ENCODE measurements at places on chromosomes 2 and 18.

DNA sequence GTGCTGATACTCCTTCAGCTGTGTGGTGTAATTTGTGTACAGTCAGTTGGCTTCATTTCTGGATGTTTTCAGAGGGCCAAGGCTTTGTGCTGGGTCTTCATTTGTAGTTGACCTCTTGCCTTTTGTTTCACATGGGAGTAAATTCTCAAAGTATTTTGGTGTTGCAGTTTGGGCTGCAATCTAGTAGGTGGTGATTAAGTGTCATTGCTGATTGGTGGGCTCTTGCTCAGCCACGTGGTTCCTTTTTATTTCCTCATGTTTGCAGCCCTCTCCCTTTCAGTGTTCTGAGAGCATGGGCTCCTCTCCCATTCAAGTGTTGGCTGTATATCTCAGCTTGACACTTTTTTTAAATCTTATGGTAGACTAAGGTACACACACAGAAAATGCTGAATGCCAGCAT lies 96.8 kb downstream of the SNTG2 start:
- DNase-seq: no peak

- no peak for DNase-seq
Measured at GRCh38 chr2:158138255-158138654, 36.6 kb downstream of the UPP2 start.

DNA sequence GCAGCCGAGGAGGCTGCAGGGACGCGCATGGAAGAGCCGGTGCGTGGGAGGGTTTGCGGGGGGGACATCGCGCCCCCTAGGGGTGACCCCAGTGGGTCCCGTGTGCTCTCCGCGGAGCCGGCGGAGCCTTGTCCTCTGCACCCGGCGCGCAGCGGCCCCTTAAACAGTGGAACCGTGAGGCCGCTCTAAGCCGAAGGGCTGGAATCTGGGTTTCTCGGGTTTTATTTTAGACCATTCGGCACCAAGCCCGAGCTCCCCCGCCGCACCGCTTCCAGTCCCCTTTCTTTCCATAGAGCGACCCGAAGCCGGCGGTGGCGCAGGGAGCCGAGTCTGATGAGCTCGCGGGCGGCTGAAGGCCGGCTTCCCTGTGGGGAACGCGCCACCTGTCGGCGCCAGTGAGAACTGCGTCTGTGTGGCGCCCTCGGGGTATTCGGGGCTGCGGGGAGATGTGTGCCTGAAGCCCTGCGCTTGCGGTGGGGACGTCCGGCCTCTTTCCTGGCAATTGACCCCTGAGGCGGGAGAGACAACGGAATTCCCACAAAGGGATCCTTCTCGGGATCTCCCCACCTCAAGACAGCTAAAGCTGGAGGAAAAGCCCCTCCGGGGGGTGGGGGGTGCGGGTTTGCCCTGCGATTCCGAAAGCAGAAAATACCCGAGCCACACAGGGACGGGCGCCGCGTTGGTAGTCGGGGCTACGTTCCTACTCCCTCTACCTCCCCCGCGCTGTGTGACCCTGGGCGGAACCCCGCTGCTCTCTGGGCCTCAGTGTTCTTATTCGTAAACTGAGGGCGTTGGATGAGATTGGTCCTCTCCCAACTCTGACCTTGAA lies 8.2 kb upstream of the EN1 start:
- peak; percentile 93 for DNase-seq

- peak; percentile 78 for DNase-seq
Measured at GRCh38 chr2:46942143-46942526, 26.5 kb upstream of the MCFD2 start.

GRCh38 chr2:2842466-2842865 lies 511.4 kb upstream of the MYT1L start:
- DNase-seq: peak; percentile 6

- DNase-seq: no peak
Measured at GRCh38 chr18:38933910-38934510, 1368.4 kb upstream of the CELF4 start.

GRCh38 chr2:59851836-59852475 lies 701.5 kb downstream of the BCL11A start:
- DNase-seq: no peak

GRCh38 chr2:7031547-7032245 lies 114.5 kb downstream of the RNF144A start:
- DNase-seq: no peak

DNA sequence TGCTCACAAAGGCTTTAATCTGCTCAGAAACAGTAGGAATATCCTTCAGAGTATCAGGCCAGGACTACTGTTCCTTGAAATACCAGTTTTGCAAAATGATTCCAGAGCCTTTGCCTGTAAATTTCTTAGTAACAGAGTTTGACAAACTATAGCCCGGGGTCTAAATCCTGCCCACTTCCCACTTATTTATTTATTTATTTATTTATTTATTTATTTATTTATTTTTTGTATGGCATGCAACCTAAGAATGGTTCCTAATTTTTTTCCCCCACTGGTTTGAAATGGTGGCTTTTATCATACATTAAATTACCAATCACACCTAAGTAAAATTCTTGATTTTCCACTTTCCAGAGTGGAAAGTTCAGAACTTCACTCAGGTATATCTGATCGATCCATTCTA lies 45.6 kb downstream of the KCNG3 start:
- no peak for DNase-seq

GRCh38 chr2:99469394-99469793 lies 20.4 kb downstream of the REV1 start:
- no peak for DNase-seq

DNA sequence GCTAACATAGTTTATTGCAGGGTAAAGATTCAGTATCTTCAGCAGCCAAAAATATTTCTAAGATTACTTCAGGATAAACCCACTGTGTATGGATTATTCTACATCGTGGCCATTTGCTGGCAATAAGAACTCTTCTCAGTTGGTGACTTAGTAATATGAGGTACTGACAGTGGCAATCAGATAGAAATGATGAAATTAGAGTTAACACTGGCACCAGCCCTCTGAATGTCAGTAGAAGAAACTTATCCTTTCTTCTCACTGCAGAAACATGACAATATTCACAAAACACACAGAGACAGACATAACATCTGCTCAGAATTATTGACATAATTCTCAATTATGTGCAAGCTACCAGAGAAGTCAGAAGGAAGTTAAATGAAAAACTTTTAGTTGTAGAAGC lies 246.3 kb upstream of the COL3A1 start:
- no peak for DNase-seq

- no peak for DNase-seq
Measured at GRCh38 chr18:9734189-9734588, 26.1 kb downstream of the RAB31 start.

DNA sequence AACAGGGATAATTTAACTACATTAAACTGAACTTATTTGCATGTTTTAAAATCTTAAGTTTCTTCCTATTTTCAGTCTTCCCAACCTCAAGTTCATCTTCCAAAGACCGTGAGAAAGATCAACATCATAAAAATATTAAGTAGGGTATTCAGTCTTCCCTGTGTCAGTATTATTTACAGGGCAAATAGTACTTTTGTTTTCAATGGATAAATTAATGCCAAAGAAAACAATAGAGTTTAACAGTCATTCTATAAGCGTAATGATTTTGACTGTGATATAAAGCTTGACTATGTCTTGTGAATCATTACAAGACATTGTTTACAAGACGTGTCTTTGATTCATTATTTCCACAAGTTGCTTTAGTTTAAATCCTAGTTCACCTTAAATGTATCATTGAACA lies 48.0 kb upstream of the NRXN1 start:
- no peak for DNase-seq

DNA sequence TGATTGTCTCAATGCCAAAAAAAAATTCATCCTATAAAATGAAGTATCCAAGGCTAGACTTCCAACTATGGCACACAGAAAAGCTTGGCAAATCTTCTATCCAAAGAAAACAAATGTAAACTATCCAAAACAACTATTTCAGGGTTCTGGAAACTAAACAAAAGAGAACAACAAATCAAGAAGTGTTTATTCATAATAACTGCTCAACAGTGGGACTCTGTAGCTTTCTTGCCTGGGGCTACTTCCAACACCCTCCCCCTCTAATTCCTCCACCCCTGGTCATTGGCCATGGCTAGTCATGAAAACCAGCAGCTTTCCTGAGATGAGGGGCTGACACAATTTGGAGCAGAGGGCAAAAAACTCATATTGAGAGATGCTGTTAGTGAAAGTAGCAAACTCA lies 107.0 kb downstream of the EXOC6B start:
- no peak for DNase-seq

DNA sequence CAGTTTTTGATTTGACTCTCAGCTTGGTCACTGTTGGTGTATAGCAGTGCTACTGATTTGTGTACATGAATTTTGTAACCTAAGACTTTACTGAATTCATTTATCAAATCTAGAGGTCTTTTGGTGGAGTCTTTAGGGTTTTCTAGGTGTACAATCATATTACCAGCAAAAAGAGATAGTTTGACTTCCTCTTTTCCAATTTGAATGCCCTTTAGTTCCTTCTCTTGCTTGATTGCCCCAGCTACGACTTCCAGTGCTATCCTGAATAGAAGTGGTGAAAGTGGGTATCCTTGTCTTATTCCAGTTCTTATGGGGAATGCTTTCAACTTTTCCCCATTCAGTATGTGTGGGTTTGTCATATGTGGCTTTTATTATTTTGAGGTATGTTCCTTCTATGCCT lies 312.9 kb upstream of the REV1 start:
- DNase-seq: no peak

GRCh38 chr2:173989160-173989883 lies 24.1 kb upstream of the SP3 start:
- no peak for DNase-seq

GRCh38 chr2:96409820-96410164 lies 74.2 kb downstream of the NCAPH start:
- no peak for DNase-seq

- no peak for DNase-seq
Measured at GRCh38 chr2:128796321-128796720, 477.7 kb upstream of the HS6ST1 start.

GRCh38 chr2:10282611-10283105 lies 20.0 kb upstream of the HPCAL1 start:
- no peak for DNase-seq

DNA sequence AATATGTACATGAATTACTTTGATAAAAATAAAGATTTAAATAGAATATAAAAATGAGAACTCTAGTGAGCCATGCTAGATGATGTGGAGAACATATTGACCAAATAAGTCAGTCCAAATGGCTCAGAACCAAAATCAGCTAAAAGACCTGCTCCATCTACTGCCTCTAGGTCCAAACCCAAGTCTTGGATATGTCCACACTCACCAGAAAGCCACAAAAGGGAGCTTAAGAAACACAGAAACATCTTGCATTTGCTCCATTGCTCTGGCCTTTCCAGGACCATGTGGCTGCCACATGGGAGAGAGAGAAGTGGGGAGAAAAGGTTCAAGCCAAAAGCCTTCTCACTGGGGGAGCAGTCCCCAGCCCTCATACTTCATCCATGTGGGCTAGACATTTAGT lies 272.5 kb downstream of the DYSF start:
- no peak for DNase-seq

GRCh38 chr2:46699934-46700256 lies 215.7 kb downstream of the MCFD2 start:
- DNase-seq: no peak

DNA sequence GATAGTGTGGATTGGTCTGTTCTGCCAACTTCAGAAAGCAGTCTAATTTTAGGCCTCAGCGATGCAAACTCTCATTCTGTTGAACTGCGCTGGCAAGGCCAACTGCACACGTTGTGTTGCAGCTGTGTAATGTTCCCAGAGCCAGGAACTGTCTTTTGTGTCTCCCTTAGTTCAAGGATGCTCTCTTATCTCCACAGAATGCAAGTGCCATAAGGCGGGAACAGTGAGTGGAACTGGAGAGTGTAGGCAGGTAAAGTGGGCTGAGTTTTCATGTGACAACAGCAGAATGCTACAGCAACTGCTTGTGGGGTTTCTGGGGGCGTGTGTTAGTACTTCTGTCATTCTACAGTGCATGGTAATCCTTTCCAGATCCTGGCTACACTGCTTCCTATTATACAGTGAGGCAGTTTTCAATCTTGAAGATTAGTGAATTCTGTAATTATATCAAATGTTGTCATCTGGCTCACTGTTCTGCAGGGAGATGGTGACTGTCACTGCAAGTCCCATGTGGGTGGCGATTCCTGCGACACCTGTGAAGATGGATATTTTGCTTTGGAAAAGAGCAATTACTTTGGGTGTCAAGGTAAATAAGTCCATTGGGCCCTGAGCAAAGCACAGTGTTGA lies 125.8 kb downstream of the LAMA3 start:
- DNase-seq: no peak

GRCh38 chr18:46449499-46449898 lies 207.5 kb downstream of the LOXHD1 start:
- DNase-seq: no peak
